ENCODE measurements at places on chromosomes 11 and 22. TPM values are rescaled to one million over a fixed set of nuclear protein-coding genes. Genes with fewer than 3 reads are reported as not detected.

DNA sequence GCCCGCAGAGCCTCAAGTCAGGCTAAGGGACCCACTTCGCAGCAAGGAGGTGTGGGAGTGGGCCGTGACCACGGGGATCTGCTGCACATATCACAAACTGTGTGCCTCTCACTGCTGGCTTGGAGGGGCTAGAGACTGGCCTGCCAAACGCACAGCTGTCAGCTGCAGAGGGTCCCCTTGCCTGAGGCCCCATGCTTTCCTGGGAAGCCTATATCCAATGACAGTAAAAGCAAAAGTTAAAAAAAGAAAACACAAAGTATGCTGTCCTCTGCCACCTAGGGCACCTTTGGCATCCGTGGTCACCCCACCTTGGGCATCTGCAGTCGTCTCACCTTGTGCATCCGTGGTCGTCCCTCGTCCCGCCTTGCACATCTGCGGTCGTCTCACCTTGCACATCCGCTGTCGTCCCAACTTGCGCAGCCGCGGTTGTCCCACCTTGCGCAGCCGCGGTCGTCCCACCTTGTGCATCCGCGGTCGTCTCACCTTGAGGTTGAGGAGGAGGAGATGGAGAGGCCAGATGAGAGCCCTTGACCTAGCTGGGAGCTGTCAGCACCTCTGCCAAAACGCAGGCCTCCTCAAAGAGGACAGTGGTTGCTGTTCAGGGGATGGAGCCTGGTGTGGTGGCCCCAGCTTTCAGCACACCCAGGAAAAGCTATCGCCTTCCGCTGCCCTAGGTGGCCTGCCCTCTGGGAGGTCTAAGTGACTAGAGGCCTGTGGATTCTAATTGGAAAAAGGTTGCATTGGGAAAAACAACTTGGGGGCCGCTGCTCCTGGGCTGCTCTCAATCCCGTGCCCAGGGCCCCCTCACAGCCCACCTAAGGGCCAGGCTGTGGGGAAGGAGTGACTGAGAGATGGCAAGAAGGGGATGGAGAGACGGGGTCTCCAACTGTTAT lies 90.5 kb downstream of the MYEOV start:
- no peak for DNase-seq

DNA sequence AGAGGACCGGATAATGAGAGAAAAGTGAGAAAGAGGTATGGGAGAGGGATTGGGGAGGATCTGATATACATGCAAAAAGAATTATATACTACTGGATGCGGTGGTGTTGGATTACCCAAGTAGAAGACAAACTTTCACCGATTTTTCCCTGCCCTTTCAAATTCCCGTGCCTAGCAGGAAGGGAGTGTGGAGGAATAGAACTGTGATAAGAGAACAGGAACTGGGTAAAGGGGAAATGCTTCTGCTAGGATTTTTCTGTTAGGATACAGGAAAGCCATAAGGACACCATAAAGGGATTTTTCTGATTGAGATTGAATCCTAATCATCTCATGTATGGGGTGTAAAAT lies 480 bp upstream of the MTMR2 start:
- no peak for DNase-seq

- DNase-seq, result no peak
These were observed 55.0 kb downstream of the MYH9 start for GRCh38 chr22:36332623-36333332.

DNA sequence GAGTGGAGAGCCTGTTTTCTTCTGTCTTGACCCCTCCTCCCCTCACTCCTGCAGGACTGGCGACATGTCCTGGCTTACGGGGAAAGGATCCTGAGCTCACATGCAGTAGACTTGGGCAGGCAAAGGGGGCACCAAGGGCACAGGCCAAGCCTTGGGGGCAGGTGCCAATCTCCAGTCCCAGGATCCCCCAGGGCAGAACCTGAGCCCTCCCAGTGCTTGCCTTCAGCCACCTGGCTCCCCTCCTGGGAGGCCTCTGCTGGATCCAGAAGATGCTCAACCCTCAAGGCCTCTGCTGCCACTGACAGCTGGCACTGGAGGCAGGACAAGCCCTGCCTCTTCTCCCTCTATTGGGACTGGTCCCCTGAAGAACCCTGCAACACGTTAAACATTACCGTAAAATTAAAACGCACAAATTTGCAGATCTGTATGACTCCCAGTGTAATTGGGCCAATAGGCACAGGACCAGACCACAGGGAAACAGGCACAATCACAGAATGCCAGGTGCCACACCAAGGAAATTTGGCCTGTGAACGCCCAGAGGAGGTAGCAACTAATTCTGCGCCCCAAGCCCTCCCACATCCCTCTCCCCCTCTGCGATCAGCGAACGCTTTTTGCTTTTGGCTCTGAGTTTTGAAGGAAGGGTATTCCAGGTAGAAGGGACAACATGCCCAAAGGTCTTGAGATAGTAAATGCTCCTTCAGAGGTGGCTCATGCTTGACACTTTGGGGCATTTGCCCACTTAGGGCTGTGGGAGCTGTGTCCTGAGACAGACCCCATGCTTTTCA lies 967 bp upstream of the LZTR1 start:
- no peak for DNase-seq

DNA sequence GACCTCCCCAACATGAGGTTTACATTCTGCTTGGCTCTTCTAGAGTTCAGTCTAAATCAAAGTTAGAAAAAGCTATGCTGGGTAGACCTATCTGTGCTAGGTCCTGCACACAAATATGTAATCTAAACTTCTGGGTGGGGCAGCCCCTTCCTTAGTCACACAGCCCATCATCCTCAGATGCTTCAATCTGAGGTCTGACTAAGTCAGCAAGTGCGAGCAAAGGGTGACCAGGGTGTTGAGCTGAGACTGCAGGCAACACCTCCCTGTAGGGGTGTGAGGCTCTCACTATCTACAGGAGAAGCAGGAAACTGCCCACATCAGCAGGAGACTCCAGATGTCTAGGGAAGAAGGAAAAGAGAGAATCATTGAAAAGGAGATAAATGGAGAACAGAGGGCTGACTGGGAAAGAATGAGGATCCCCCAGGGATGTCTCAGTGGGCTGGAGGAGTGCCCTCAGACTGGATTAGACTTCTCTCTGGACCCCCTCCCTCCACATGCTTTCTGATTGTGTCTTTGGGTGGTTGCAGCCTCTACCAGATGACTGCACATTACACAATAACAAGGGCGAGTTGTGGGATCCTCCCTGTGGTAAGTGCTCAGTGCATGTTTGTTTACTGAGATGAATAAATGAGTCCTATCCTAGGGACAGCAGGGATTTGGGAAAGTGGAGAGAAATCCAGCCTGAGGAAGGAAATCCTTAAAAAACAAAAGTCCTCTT lies 266.2 kb upstream of the PLET1 start:
- DNase-seq, result no peak

SULT4A1 gene
- 0.26 TPM for total RNA-seq
